ENCODE measurements at places on chromosomes 2 and 18.

DNA sequence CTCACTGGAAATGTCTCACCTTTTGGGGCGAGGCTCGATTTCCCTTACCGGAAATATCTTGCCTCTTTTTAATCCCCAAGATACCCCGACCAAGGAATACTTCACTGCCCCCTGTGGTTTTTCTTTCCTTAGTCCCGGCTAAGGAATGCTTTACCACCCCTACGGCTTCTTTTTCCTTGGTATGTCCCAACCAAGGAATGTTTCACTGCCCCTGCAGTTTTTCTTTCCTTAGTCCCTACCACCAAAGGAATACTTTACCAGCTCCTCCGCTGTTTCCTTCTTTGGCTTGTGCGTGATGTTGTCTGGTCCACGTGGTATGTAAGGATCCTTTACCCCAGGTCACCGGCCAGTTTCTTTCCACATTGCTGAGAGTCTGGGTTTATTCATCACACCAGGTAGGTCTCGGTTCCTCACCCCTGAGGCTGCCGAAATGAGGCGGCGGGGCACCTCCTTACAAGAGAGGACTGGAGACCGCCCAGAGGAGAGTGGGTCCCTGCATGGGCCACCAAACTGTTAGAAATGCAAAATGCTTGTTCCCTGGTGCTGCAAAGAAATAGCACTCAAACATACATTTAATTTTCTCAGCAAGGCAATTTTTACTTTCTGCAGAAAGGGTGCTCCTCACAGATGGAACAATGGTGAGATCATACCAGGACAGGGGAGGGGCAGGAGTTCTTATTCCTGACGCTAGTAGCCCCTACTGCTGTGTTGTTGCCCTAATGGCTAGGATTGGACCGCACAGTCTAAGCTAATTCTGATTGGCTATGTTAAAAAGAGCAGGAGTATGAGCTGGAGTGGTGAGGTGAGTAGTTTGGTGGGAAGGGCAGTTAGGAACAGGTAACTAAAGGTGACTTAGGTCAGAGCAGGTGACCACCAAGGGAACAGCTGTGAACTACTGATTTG lies 33.4 kb upstream of the CLASP1 start:
- no peak for DNase-seq

DNA sequence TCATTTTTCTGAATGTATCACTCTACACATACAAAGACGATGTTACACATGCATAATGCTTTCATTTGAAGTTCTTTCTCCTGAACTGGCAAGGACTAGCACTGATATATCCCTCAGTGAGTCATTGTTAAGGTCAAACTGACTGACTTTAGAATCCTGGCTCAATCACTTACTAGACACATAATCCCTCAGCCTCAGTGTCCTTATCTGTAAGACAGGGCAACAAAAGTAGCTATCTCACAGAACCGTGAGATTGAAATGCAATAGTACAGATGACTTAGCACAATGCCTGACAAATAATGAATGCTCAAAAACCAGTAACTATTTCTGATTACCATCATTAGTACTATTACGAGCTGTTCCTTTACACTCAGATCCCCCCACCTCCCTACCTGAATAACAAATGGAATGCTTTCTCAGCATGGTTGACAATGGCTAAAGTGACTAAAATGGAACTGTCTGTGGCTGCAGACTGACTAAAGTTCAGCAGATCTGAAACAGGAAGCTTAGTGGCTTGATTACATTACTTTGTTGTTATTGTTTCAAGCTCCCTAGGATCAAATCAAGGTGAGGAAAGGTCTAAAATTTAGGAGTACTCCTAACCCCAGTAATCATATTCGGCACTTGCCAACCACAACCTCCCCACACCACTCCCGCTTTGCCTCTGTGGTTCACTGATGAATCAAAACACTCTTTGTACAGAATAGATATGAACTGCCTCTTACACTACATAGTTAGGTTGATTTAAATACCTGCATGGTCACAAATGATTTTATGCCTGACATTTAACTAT lies 35.8 kb upstream of the CACNB4 start:
- no peak for DNase-seq

- no peak for DNase-seq
Observed at GRCh38 chr2:132597831-132598230, 72.2 kb downstream of the LYPD1 start.

- DNase-seq: no peak
Observed at GRCh38 chr2:57549642-57550102, 496.9 kb upstream of the VRK2 start.

GRCh38 chr2:123659120-123659519 lies 366.0 kb upstream of the CNTNAP5 start:
- DNase-seq: no peak

DNA sequence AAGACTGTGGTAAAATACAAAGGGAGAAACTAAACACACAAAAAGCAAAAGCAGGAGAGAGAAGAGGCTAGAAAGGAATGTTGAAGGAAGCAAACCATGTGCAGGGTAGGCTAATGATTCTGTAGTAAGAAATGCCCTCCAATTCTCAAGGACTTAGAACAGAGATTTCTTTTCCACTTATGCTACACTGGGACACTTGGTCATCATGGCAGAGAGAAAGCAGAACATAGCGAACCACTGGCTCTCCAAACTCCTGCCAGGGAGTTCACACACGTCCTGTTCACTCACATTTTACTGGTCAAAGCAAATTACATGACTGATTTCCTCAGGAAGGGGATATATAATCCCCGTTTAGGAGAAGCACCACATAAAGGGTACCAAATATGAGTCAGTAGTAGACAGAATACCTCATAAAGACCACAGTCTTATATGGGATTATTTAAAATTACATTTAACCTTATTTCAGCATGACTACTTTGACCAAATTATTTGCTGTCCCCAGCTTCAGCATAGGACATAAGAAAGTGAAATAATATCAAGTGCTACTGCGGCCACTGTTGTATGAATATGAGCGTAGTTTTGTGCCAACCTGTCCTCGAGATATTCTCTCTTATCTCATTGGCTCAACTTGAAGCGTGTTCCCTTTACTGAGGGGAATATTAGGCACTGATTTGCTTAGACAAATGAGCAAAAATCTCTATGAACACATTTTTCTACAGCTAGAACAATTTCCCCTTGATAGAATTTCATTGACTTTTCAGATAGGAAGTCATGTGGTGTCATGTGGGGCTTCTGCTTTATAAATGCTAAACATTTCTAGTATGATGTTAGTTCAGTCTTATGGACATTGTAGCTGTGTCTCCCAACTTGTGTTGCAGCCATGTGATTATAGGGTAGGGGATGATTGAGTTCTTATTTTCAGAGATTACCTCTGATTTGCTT lies 81.7 kb downstream of the FAM161A start:
- no peak for DNase-seq

GRCh38 chr2:213722565-213722964 lies 438.3 kb downstream of the SPAG16 start:
- no peak for DNase-seq
